ENCODE measurements at places on chromosomes 7 and 10. TPM values are rescaled to one million over a fixed set of nuclear protein-coding genes. Genes with fewer than 3 reads are reported as not detected.

ASB10 gene
- not detected for total RNA-seq

SPDYE6 gene
- total RNA-seq = not detected

TMEM213 gene
- total RNA-seq = under 0.01 TPM

HOGA1 gene
- total RNA-seq = 1.3 TPM

NFE2L3 gene
- 8.0 TPM for total RNA-seq

KIFBP gene
- total RNA-seq = 56.1 TPM

CPXM2 gene
- total RNA-seq = 4.7 TPM

GNG11 gene
- 36.2 TPM for total RNA-seq

STEAP2 gene
- total RNA-seq = 1.4 TPM

SDK1 gene
- total RNA-seq = 2.0 TPM

NEUROD6 gene
- total RNA-seq = not detected

C10orf88 gene
- total RNA-seq = 6.2 TPM

TMEM229A gene
- not detected for total RNA-seq

MRLN gene
- not detected for total RNA-seq

SKIDA1 gene
- total RNA-seq = 0.62 TPM

ZNF727 gene
- not detected for total RNA-seq

STRIP2 gene
- total RNA-seq = 29.0 TPM

DNAJC30 gene
- total RNA-seq = 2.8 TPM

TMEM225B gene
- total RNA-seq = 1.1 TPM

TSPAN15 gene
- total RNA-seq = 55.6 TPM

CFTR gene
- total RNA-seq = not detected

BCCIP gene
- 63.2 TPM for total RNA-seq

SUMF2 gene
- total RNA-seq = 294 TPM

PNLIP gene
- not detected for total RNA-seq

PARG gene
- total RNA-seq = 38.3 TPM

SPDYE3 gene
- total RNA-seq = 0.15 TPM

NACAD gene
- total RNA-seq = 0.33 TPM

OR6B1 gene
- not detected for total RNA-seq

TDRD1 gene
- total RNA-seq = not detected

FAM204A gene
- 66.5 TPM for total RNA-seq

GPR37 gene
- 3.1 TPM for total RNA-seq

CYP2C19 gene
- not detected for total RNA-seq

ZNF282 gene
- 23.3 TPM for total RNA-seq

SEC31B gene
- 4.8 TPM for total RNA-seq

Data from melanocyte of skin (primary cell).